ENCODE measurements at places on chromosomes 7 and 10.

GRCh38 chr10:42961796-42962109 is 115.1 kb upstream of the RET start:
- DNase-seq, result no peak

DNA sequence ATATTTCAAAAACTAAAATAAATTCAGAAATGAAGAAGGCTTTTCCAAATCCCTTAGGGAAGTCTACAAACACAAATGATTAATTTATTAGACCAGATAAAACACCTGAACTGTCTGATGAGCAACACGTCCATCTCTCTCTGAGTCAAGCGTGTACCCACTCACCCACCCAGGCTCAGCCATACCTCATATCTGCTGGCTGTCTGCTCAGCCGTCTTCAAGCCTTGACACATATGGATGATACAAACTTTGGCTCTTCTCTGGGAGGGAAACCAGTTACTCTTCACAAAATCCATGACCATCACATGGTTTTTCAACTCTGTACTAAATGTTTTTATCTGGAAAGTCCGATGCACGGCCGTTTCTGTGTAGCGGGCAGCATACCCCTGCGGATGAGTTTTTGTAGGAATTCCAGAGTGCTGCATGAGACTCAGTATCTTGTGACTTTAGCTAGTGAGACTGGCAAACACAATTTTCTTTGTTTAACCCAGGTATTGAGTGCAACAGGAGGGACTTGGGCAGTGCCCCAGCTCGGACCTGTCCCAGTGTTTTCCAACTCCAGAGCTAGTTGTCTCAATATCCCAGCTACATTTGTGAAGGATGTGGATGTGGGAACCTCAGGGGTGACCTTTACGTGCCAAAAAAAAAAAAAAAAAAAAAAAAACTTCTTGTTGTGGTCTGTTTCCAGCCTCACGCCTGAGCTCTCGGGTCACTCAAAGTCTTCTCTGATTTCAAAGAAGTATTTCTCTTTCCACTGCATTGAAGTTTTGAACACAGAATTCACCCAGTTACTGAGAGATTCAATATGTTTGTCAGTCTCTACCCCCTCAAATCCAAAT is at the start of gene C10orf90:
Gene C10orf90, minus strand, starts transcription at position 638 of the 839 bp plus-strand sequence. Its CDS starts 213 bp downstream, at position 425.
- DNase-seq, result no peak

GRCh38 chr10:24363070-24363469 is 154.1 kb downstream of the KIAA1217 start:
- no peak for DNase-seq

GRCh38 chr7:102469351-102469971 is 4.7 kb downstream of the LRWD1 start:
- no peak for DNase-seq

DNA sequence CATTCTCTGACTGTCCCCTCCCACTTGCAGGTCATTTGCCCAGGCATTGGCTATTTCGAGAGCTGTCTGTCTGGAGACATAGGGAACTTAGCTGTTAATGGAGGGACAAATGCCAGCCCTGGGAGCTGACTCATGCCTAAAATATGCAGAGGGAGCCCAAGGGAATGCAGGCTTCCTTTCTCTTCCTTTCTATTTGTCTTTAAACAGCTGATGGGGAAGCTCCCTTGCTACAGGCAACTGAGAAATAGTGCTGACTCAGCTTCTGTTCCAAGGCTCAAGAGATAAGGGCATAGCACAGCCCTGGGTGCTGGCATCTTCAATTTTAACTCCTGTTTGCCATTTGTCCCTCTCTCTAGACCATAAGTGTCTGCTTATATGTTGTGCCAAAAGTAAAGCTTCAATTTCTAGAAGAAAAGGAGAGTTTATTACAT is 82.7 kb upstream of the C1GALT1 start:
- DNase-seq, result peak; percentile 17

DNA sequence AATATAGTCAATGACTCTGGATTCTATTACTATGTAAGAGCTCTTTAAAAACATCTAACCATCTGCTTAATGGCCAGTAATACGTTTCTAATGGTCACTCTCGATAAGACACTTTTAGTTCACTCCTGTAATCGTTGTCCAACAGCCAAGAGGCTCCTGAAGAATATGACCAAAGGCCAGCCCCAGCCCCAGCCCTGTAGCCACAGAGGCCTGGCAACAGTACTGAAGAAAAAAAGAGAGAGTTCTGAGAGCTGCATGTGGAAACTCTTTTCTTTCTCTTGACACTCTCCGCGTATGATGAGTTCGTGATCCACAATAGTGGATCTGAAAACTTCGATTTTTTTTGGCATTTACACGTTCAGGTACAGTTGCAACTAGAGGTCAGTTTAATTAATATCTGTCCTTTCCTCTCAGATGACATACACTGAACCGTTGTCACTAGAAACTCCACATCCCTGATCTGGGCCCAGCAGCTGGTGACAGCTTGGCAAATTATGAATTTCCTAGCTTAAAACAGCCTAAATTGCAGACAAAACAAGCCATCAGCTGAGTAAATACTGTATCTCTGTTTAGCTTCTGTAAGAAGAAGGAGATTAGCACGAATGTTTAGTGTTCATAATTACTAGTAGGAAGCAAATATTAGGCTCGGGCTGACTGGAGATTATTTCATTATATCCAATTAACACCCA is 456.7 kb downstream of the LRMDA start:
- no peak for DNase-seq

DNA sequence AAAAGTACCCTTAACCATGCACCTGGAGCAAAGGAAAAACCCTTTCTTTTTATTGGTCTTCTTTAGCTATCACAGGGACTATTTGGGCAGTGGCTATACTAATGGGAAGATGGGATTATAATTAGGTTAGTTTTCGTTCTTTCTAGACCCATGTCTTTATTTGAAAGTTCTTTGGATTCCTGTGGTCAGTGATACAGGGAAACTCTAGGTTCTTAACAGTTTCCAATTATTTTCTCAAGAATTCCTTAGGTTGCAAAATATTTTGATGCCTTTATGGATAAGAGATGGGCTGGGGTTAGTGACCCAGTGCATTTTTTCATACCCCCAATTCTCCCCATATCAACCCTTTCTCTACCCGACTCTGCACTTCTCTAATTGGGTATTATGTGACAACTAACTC is 49.0 kb downstream of the ADD3 start:
- no peak for DNase-seq

GRCh38 chr7:127252778-127253280 is at the start of gene GRM8:
Gene GRM8, minus strand, starts transcription at chr7:127252941.
- peak; percentile 68 for DNase-seq

- DNase-seq, result no peak
These were observed 412.1 kb downstream of the SUGCT start for GRCh38 chr7:40546616-40547501.

DNA sequence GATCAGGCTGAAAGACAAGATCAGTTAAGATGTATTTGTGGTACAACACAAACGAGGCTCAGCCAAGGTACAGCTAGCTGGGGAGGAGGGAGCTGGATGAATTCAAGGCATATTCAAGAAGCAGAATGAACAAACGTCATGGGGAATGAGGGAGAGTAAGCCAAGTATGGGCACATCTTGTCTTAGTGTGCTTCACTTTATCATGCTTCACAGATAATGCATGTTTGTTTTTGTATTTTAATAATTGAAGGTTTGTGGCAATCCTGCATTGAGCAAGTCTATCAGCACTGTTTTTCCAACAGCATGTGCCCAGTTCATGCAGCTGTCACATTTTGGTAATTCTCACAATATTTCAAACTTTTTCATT is 135.4 kb downstream of the HIBADH start:
- no peak for DNase-seq

GRCh38 chr10:125034675-125035074 is 92.8 kb downstream of the ZRANB1 start:
- DNase-seq, result no peak

- no peak for DNase-seq
These were observed 24.8 kb upstream of the APBB1IP start for GRCh38 chr10:26413375-26413774.

- DNase-seq, result no peak
These were observed 147.7 kb upstream of the NPVF start for GRCh38 chr7:25375805-25376600.

GRCh38 chr7:80014511-80014910 is 120.1 kb upstream of the GNAI1 start:
- no peak for DNase-seq

DNA sequence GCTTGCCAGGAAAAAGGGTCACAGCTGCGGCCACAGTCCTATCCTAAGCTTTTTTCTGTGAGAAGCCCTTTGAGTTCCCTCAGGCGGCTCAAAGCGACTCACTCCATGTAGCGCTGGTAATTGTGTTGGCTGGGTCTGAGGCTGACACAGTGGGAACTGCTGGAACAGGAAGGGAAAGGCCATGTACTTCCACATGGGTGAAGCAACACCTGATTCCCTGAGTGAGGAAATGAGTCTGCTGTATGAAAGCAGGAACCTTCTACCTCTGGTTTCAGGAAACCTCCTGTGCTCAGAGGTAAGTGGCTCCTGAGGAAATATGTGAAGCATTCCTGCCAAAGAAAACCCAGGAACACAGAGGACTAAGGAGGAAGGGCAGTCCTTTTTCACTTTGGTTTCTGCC is 734.6 kb upstream of the SORCS1 start:
- DNase-seq, result no peak

DNA sequence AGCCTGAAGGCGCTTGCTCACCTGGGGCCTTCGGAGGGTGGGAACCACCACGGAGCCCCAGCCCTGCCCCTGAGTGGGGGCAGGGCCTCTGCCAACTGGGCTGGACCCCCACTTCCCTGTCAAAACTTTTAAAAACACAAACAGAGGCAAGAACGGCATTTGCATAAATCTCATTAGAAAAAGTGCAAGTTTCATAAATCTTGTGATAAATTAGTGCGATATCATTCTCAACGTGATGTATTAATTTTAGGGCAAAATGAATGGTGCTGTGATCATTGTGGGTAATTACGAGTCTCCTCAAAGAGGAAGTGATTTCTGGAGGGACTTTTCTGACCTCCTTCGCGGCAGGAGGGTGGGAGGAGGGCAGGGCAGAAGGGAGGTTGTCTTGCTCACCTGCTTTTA is 98.3 kb downstream of the CDH23 start:
- no peak for DNase-seq

- no peak for DNase-seq
These were observed 594.4 kb upstream of the VSTM2A start for GRCh38 chr7:53947732-53948131.

DNA sequence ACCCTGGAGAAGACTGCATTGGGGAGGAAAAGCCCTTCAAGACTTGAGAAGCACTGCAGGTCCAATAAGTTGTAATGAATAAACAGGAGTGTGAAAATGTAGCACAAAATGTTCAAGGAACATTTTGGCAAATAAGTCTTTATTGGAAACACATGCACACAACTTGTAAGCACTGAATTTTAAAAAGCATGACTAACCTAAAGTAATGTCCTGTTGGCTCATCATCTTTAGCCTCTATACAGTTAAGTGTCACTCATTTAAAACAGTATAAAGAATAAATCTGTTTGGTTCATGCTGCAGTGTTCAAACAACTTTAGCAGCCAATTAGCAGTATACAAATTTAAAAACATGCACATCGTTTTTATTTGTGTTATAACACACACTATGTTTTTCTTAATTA is 108.6 kb downstream of the CDK6 start:
- DNase-seq, result no peak

- no peak for DNase-seq
These were observed at the start of gene BLNK for GRCh38 chr10:96271016-96271815. Gene BLNK, minus strand, starts transcription at chr10:96271569. Its CDS starts 171 bp downstream, at chr10:96271398.

DNA sequence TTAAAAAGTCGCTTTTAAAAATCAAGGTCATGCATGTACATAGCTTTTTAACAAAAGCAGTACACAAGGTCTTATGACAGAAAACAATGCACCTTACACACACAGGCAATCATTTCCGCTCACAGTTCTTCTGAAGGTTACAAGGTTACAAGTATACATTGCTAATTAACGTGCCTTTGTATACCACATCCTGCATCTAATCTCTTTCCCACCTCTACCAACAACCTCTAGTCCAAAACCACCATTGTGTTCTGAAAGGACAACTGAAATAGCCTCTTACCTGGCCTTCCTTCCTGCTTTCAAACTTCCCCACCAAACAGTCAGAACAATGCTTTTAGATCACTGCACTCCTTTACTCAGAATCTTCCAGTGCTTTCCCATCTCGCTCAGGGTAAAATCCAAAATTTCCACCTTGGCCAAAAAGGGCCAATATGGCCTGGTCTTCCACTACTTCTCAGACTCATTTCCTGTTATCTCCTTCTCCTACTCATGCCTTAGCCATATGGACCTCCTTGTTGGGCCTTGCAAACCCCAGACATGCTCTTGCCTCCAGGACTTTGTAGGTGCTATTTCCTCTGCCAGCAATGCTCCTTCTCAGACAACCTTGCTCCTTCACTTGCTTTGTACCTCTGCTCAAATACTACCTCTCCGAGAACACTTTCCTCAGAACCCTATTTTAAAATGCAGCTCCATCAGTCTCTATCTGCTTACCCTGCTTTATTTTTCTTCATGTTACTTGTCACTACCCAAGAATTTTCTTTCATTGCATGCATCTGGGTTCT is 205.4 kb downstream of the DNAJC1 start:
- no peak for DNase-seq

GRCh38 chr7:45179666-45180065 is 22.1 kb downstream of the RAMP3 start:
- DNase-seq, result no peak

DNA sequence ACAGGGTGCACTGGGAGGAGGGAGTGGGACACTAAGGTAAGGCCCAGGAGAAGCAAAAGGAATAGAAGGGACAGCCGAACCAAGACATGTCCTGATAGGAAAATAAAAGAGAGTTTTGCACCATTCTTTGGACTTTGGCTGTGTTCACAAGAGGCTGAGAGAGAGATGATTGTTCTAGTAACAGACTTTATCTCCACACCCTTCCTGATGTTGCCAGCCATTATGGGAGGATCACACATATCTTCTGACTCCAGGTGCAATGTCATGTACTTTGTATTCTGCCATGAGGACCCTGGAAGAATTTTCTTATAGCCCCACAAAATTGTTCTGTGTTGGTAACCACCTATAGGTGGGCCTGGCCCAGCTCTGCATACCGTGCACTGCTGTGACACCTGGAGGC is 11.4 kb downstream of the LSMEM1 start:
- no peak for DNase-seq

GRCh38 chr10:106980495-106981451 is 183.7 kb downstream of the SORCS1 start:
- DNase-seq, result no peak

DNA sequence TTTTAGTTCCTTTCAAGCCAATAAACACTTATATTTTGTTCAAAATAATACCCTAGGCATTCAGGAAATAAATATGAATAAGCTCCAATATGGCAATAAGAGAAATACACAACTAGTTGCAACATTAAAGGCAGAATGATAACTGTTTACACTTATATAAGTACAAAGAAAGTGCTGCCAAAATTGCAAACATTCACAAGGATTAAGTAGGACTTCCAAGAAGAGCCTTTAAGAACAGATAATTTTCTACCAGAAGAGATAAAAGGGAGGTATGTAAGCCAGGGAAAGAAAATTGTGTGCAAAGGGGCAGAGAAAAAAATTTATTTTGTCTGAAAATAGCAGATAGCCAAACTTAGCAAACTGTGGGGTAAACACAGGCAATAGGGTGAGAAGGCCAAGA is 83.8 kb downstream of the CTNNA3 start:
- no peak for DNase-seq

DNA sequence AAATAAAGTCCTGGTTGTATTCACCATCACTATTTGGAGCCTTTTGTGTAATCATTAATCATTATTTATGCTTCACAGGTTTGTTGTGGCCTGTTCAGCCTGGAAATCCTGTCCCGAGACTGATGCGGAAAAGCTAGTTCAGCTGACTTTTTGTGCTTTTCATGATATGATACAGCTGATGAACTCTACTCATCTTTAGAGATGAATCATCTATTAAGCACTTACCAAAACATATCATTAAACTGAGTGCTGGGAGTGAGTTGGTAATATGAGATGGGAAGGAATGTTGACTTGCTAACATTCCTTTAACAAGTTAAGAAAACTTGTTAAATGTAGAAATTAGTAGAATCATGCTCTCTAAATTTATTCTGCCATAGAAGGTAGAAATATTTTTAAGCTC is 53.0 kb downstream of the CROT start:
- DNase-seq, result no peak
